M059J (cell line): ENCODE measurements at places on chromosomes 4 and X. TPM values are rescaled to one million over a fixed set of nuclear protein-coding genes. Genes with fewer than 3 reads are reported as not detected.

GRCh38 chr4:181982437-181982836, 260.8 kb upstream of the TENM3 start:
- DNase-seq = no peak

DNA sequence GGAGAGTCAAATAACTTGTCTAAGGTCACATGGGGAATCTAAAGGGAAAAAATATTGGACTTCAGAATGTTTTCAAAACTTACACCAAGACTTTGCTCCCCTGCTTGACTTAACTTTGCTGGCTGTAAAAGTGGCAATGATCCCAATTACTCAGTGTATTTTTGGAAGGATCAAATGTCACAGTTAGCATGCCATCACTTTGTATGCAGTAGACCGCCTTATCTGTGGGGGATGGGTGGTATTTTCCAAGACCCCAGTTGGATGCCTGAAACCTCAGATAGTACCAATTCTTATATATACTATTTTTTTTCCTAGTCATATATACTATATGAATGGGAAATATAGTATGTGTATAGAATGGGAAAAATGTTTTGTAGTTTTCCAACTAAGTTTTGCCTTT, 53.4 kb downstream of the COL4A6 start:
- DNase-seq = no peak

- DNase-seq = peak; percentile 33
These were observed 22.8 kb downstream of the PACRGL start for GRCh38 chr4:20723019-20723418.

GRCh38 chrX:101362757-101363156, 14.2 kb upstream of the TIMM8A start:
- no peak for DNase-seq

- DNase-seq = no peak
These were observed 131.8 kb downstream of the AFF1 start for GRCh38 chr4:87066403-87067123.

DNA sequence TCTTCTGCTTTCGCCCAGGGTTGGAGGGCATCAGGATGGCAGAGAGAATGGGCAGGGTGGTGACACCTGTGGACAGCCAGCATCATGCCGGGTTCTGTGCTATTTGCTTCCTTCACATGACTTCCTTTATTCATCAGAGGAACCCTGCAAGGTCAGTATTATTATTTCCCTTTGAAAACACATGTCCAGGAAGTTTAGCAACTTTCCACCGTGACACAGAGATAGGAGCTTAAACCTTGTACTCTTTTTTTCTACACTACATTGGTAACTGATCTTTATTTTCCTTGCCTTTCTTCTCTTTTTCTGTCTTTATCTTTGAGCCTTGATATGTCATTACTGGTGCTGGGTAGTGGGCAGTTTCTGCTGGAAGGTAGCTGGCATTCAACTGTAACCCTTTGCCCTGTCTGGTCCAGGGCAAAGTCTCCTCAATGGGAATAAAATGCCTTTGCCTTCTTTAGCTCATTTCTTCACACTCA, 5.0 kb upstream of the MGST2 start:
- no peak for DNase-seq

DNA sequence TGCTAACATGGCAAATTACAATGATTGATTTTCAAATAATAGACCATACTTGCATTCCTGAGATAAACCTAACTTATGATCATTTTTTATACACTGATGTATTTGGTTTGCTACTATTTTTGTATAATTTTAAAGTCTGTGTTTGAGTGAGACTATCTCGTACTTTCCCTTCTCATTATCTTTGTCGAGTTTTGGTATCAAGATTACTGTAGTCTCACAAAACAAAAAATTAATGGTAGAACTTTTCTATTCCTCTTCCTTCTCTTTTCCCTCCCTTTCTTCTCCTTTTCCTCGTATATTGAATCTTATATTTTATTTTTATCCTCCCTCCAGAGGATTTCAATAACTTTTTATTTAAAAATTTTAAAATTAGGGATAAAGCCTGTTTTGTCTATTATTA, 41.5 kb downstream of the RGS12 start:
- no peak for DNase-seq

DNA sequence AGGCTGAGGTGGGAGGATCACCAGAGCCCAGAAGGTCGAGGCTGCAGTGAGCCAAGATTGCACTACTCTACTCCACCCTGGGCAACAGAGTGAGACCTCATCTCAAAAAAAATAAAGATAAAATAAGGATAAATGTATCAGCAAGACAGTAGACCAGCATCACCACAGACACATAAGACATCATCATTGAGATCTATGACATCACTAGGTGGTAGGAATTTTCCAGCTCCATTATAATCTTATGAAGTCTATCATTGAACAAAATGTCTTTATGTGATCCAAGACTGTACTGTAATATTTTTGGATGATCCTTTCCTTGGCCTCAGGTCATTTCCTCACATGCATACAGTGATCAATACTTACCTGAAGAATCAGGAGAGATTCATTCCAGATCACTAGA, 8.3 kb upstream of the FAM200B start:
- DNase-seq = no peak

GRCh38 chr4:103364083-103364482, 165.9 kb upstream of the CENPE start:
- no peak for DNase-seq

GRCh38 chrX:79287724-79288123, 79.4 kb downstream of the ITM2A start:
- DNase-seq = no peak

The RXFP1 gene
- 0.15 and 0.25 TPM in 2 replicates for total RNA-seq

The SNCA gene
- total RNA-seq = 6.8 and 8.3 TPM in 2 replicates
